ENCODE measurements at places on chromosomes 2 and 18.

GRCh38 chr18:34342960-34343359, 118.2 kb upstream of the NOL4 start:
- DNase-seq, result no peak

DNA sequence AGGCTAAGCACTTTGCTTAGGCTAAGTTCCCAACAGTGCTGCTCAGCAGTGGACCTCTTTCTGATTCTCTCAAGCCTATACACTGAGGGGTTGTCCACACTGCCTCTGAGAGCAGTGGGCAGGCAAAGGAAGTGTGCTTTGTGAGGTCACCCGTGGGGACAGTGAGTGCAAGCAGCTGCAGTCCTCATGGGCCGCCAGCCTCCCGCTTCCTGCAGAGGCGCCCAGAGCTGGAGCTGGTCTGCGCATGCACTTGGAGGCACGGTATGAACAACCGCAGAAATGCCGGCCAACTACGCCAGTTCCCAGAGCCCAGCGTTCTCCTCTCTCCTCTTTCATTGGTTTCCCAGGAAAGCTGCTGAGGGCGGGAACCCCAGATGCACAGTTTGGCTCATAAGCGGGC, 149.5 kb upstream of the DLX2 start:
- no peak for DNase-seq

GRCh38 chr2:103004426-103004942, 242.7 kb downstream of the TMEM182 start:
- no peak for DNase-seq

- no peak for DNase-seq
Observed at GRCh38 chr2:42096869-42097591, 49.2 kb downstream of the PKDCC start.

DNA sequence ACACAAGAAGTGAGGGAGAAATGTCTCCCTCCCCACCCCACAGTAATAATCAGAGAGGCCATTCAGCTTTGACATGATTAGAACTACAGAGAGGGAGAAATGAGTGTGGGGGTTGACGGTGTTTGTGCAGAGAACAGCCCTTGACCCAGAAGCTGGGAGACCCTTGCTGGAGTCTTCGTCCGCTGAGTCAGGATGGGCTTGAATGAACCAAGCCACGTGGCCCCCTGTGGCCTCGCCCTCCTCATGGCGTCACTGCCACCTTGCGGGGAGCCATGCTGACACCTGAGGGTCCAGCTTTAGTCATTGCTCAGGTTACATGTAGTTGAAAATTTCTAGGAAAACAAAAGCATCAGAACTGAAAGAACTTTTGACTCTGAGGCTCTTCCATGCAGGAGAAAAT, 101.2 kb downstream of the DGKD start:
- peak; percentile 4 for DNase-seq

- DNase-seq, result no peak
Observed at GRCh38 chr2:36952748-36953197, 13.6 kb downstream of the STRN start.

- no peak for DNase-seq
Observed at GRCh38 chr2:28842042-28842441, 28.1 kb downstream of the TRMT61B start.

- no peak for DNase-seq
Observed at GRCh38 chr2:5290900-5291546, 401.2 kb upstream of the SOX11 start.

DNA sequence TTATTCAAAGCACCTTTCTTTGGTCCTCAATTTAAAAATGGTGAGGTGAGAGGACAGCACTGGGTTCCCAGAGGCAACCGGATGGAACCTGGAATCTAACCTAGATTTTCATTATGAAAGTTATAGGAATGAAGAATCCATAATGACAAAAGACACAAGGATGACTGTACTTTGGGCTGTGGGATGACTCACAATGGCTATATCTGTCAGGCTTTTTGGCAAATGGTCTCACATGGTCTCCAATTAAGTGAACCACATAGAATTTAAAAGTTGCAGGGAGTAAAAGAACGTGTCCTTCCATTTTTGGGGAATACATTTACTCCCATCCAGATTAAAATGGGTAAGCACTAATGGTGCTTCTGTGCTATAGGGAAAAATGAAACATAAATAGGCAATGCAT, 31.8 kb upstream of the LYPD1 start:
- no peak for DNase-seq

DNA sequence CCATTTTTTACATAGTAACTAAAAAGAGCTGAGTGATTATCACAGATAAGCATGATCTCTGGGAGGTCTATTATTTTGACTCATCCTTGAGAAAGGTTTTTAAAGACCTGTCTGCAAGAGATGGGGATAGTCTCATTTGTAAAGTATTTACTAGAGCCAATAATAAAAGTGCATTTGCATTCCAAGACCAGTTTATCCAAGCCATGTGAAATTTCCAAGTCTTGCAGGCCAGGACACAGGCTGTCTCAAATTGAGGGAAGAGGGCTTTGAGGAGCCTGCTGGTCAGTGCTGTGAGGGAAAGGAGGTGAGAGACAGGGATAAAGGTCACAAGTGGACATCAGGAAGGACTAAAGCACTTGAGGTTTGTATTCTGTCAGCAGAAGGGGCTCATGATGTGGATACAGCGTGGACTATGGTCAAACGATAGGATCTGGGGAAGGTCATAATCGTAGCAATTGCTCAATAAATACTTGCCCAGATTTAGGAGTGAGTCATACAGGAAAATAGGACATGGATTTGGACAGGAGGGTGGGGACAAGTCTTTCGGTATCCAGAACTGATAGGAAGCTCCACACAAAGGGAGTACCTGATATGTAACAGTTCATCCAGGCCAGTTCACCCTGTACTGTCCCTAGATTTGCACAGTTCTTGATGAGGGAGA, 6.6 kb upstream of the CDH2 start:
- no peak for DNase-seq

DNA sequence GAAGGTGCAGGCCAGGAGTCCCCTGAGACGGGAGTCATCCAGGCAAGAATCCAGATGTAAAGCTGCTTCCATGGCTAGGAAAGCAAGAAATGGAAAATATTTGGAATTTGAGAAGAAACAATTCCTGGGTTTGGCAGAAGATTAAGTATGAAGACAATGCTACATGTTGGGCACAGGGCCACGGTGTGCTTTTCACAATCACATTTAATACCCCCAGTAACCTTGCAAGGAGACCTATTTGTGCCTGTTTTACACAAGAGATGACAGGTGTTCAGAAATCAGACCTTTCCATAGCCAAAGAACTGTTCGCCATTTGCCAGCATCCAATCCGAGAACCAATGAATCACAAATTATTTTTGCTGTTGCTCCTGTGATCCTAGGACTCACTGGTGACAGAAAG, 50.5 kb downstream of the KCTD1 start:
- no peak for DNase-seq

DNA sequence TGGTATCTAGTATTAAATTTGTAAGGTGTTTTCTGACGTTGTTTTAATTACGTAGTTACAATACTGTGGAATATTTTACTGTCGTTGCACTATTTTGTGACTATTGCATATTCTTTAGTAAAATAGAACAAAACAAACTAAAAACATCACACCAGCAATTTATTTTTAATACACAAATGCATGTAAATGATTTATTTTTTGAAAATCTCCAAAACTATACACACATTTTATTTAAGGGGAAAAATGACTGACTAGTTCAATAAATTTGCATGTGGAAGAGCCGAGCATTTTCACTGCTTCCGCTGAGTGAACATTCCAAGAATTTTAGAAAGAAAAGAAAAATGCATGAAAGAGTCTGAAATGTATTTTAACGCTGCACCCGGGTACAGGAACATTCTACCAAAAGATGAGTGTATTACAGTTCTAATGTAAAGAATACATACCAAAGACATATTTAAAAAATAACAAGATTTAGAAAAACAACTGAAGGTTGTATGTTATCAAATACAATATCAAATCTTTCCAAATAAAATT, 257.7 kb downstream of the MEIS1 start:
- DNase-seq, result no peak

DNA sequence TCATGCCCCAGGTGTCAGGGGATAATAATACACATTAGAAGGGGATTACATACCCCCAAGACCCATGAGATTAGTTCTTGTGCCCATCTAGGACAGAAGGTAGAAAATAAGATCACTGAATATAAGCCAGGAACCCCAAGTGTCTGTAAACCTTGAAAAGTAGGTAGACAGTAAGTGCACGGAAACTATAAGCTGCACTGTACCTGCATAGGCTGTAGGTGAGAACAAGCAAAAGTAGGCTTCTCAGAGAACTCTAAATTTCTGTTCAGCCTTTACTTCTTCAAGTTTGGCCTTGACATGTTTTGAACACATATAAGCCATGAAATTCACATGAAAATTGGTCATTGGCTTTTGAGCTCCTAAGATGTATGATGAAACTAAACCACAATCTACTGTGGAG, 113.0 kb upstream of the FSIP2 start:
- DNase-seq, result no peak

DNA sequence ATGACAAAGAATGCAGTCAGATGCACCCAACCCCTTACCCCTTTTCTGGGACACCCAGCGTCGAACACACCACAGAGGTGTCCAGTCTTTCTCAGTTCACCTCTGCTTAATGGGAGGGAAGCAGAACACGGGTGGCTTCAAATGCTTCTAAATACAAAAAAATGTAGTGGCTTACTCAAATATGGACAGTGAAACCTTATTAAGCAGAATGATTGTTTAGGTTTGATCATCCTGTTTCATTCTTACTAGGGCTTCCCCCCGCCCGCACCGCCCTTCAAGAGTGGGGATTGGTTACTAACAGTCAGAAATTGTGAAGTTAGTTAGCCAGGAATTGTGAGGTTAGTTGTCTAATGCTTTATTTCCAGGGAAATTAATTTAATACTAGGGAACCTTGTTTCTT, 21.6 kb downstream of the ATG16L1 start:
- DNase-seq, result no peak

- no peak for DNase-seq
Observed at GRCh38 chr2:75421986-75422385, 138.8 kb downstream of the EVA1A start.

DNA sequence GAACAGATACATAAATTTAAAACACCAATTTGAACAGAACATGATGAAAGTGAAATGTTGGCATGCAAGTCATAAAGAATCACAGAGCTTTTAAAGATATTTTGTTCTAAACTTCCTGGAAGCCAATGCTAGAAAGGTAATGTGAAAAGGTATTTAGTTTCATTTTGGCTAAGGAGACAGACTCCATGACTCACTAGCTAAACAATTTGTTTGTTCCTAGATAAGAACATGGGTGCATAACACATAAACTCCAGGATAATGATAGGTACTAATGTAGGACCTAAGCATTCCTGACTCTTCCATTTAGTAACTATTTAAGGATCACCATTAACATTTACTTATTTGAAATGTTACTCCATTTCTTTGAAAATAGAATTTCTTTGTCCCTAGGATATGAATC, 292.5 kb upstream of the CNTNAP5 start:
- DNase-seq, result no peak

DNA sequence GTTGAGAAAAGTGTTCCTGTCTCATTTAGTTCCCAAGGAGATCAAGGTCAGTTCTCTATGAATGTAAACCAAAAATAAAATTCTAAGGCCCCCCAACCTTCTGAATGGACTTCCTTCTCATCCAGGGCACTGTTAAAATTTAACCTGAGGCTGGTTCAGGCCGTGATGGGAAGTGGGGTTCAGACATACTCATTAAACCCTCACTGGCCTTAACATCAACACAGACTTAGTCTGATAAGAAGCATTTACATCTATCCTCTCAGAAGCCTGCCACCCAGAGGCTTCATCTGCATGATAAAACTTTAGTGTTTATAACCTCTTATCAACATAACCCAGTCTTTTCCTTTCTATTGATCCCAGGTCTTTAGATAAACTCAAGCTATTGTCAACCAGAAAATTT, 22.4 kb downstream of the ITSN2 start:
- no peak for DNase-seq

- no peak for DNase-seq
Observed at GRCh38 chr2:164510895-164511294, 110.4 kb downstream of the GRB14 start.

DNA sequence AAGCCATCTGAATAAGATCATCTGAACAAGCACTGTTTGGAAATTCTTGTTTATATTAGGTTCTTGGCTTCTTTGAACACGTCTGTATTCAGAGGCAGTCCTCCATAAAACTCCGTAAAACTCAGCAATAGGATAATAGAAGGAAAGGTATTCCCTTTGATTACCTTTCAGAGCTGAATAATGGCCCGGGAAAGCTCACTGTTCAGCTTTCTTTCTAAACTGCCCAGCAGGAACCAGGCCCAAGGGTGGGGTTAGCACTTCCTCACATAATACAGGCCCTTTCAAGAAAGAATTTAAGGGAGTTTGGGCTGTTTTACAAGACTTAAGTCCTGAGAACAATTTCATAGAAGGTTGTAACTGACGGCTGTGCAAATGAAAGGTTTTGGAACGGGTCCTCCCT, 72.2 kb upstream of the PHLPP1 start:
- no peak for DNase-seq

GRCh38 chr18:38984968-38985367, 1419.4 kb upstream of the CELF4 start:
- DNase-seq, result no peak

DNA sequence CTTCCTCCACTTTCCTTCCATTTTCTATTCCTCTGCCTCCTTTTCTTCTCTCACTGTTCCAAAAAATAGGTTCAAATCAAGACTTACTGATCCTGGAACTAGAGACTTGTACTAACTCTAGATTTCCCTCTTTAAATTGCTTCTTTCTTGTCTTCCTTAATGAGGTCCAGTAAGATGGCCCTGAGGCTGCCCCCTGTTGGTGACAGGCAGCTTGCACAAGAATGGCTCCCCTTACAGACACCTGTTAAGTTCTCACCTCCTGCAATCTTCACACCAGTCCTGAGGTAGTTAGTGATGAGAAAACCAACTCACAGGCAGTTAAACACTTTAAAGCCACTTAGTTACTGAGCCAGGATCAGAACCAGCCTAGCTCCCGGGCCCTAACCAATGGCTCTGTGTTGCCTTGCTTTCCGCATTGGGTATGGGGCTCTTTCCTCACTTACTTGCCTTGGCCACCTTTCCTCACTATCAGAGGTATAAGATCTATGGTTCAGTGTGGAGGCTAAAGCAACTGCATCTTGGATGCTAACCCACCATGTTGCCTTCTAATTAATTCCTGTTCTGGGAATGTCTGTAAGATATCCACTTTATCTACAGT, 130.6 kb downstream of the AKAIN1 start:
- peak; percentile 27 for DNase-seq

DNA sequence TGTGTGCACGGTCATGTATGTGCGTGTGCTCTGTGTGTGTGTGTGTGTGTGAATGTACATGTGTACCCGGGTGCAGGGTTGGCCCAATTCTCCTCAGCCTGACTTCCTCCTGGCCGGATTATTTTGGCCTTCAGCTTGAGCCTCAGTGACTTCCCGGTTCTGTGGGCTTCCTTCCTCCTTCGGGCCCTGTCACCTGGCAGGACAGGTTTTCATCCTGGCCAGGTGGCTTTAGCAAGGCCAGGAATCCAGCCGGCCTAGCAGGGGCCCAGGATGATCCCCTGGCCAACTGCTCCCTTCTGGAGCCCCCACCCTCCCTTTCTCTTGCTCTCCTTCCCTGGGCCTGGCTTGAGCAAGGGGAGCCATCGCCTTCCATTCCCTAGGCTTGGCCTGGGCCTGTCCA, 140.5 kb downstream of the INHBB start:
- peak; percentile 2 for DNase-seq

- no peak for DNase-seq
Observed at GRCh38 chr18:6023551-6023950, 128.2 kb upstream of the TMEM200C start.

GRCh38 chr2:14647714-14648113, 15.2 kb downstream of the LRATD1 start:
- DNase-seq, result no peak
